Stimulated activated CD8-positive, alpha-beta memory T cell treated with anti-CD3 and anti-CD28 coated beads, Interleukin-15, amount 100 ng/mL, for 48 hours (primary cell): ENCODE measurements at places on chromosomes 6 and 20.

- no peak for DNase-seq
Measured at GRCh38 chr6:11702089-11702488, 76.5 kb downstream of the ADTRP start.

GRCh38 chr6:170107606-170108222, 183.2 kb downstream of the DLL1 start:
- no peak for DNase-seq

DNA sequence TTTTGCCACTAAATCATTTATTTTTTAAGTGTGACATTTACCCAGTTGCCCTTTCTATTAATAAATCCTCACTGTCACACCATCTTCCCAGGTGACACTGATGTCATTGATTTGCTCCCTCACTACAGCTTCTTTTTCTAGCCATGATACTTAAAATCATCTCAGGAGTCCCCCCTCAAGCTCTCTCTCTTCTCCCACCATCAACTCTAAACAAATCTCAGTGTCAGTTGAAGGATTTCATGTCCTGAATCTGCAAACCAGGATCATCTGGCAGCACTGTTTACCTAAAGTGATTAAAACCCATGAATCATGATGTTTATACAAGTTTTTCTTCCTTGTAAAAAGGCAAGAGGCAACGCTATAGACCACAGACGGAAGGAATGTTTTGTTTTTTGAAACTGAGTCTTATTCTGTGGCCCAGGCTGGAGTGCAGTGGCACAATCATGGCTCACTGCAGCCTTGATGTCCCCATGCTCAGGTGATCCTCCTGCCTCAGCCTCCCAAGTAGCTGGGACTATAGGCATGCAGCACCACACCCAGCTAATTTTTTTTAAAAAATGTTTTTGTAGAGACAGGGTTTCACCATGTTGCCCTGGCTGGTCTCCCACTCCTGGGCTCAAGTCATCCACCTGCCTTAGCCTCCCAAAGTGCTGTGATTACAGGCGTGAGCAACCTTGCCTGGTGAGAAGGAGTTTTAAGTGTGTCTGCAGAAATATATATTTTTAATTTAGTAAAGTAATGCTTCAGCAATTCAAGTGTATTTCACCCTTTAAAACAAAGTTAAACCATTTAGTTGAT, 30.1 kb upstream of the SH3BGRL2 start:
- DNase-seq, result no peak

DNA sequence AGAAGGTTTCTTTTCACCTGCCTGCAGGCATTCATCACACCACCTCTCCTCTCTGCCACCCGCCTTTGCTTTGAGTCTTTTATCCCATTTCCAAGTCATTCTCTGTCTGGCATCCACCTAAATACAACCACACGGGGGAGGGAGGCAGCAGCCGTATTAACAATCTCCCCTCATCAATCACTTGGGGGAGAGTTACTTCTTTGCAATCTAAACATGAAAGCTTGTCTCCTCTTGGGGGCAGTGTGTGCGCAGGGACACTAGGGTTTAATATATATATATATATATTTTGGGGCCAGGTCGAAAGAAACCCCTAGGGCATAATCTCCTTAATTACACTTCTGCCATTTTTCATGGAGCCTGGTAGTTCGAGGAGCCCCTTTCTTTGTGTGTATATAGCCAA, 214.5 kb downstream of the TSHZ2 start:
- DNase-seq, result no peak

DNA sequence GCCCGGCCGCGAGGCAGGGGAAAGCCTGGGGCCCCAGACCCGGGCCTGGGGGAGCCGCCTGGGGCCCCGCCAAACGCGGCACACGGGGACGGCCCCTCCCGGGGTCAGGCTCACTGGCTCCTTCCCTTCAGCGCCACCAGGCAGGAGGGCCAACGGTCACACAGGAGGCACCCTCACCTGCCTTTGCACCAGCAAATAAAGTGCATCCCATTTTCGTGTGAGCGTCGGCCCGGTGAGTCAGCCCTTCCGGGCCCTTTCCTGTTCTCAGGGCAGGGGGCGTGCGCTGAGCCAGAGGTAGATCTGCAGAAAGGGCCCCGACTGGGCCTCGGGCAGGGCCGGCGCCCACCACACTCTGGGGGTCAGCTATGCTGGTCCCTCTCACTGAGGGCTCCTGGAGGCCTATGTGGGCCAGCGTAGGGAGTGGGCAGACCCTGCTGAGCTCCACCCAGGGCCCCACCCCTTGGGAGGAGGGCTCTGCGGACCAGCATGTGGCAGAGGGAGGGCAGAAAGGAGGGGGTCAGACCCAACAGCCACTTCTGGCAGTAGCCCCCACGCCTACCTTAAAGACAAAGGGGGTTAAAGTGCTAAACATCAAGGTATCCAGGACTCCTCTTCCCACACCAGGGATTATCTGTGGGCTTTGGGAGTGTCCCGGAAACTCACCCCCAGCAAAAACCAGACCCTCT, 931 bp upstream of the UCKL1 start:
- DNase-seq, result peak; percentile 60

GRCh38 chr6:152532556-152533422, 104.4 kb downstream of the SYNE1 start:
- DNase-seq, result no peak

DNA sequence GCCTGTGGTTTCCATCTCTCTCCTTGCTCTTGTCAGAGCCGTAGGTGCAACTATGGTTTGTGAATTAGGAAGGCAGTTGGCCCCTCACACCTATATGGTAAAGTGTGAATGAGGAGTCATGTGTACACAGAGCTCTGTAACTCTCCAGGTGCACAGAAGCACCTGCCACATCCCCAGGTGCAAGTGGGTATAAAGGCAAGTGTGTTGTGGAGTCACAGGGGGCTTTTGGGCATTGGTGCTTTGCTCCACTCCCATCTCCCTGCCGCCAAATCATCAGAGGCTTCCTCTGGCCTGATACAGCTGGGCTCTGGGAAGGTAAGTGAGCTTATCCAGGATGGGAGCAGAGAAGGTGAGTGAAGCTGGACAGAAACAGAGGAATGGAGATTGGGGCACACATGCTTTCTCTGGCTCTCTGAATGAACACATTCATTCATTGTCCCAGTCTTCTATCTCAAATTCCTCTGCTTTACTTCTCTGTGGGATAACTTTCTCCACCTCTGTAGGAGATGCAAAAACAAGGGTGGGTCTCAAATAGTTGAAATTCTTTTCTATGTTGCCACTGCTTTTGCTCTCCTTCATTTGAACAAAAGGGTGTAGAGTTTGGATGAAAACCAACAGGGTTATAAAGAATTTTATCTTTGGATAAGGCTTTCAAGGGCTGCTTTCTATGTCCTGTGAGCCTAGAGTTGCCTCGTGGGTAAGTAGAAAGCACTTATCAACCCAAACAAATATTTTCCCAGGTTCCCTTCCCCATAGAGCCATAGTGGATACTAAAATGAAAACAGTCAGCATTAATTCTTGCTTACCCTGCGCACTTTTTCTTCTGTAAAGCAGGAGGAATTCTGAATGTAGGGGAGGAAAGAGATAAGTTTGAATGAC, 45.0 kb upstream of the RIPOR2 start:
- no peak for DNase-seq

DNA sequence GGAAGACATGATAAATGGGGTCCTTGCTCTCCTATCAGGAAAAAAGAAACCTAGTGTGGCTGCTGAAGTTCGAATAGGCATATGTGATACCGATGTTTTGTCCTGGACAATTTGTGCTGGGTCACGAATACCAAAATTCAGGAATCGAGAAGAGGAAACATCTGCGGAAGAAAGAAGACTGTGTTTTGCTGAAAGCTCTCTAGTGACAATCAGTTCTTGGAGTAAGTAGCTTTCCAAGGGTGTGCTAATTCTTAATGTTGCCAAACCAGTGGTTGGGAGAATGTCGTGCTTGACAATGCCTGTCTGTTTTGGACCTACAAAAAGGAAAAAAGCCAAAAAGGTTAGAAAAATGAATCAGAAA, 956.1 kb downstream of the PHF3 start:
- no peak for DNase-seq

GRCh38 chr20:46176739-46177378, 58.7 kb downstream of the CD40 start:
- DNase-seq, result no peak

DNA sequence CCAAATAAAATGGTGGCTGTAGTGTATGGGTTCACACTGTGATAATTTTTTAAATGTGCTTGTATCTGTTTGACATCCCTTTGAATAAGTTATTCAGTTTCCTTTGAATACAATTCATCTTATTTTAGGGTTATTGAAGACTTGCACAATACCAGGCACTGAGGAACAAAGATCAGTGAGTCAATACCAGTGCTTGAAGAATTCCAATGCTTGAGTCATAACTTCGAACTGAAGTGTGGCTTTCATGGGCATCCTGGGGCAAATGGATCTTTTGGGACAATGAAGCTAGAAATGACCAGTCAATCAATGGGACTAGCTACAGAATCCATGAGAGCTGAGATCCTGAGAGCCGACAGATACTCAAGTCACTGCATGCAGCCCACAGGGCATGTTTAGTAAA, 349.9 kb upstream of the FLRT3 start:
- no peak for DNase-seq

- no peak for DNase-seq
Measured at GRCh38 chr6:6781172-6781872, 192.8 kb downstream of the LY86 start.

- no peak for DNase-seq
Measured at GRCh38 chr6:124770784-124771183, 191.5 kb upstream of the RNF217 start.

- DNase-seq, result no peak
Measured at GRCh38 chr6:157644043-157644810, 178.8 kb upstream of the SNX9 start.

GRCh38 chr6:166864333-166864732, 92.0 kb downstream of the RNASET2 start:
- DNase-seq, result no peak

- no peak for DNase-seq
Measured at GRCh38 chr6:4377603-4378002, 242.2 kb upstream of the ECI2 start.

GRCh38 chr20:14801591-14802325, 464.3 kb upstream of the FLRT3 start:
- no peak for DNase-seq

- no peak for DNase-seq
Measured at GRCh38 chr20:45949542-45950329, 15.3 kb downstream of the PCIF1 start.

DNA sequence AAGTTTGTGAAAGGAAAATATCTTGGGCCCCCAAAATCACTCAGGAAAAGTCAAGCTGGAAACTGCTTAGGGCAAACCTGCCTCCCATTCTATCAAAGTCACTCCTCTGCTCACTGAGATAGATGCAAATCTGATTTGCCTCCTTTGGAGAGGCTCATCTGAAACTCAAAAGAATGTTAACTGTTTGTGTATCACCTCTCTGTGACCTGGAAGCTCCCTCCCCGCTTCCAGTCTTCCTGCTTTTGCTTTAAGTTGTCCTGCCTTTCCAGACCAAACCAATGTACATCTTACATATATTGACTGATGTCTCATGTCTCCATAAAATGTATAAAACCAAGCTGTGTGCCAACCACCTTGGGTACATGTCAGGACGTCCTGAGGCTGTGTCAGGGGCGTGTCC, 331.4 kb upstream of the QKI start:
- DNase-seq, result no peak

DNA sequence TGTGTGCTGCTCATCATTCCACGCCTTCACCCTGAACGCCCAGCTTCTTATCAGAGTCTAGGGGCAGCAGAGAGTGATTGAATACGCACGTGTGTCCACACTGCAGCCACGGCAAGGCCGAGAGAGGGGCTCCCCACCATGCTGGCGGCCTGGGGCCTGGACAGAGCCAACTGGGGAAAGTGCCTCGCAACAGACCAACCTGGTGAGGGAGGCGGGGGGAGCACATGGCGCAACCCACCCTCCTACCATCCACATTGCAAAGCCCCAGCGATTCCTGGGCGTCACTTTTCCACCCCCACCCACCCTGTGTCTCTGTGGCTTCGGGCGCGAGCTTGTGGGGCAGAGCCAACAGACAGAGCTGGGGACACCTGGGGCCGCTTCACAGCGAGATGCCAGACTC, 66.4 kb upstream of the DUSP22 start:
- no peak for DNase-seq

GRCh38 chr6:166411721-166412151, 29.0 kb upstream of the MPC1 start:
- no peak for DNase-seq

DNA sequence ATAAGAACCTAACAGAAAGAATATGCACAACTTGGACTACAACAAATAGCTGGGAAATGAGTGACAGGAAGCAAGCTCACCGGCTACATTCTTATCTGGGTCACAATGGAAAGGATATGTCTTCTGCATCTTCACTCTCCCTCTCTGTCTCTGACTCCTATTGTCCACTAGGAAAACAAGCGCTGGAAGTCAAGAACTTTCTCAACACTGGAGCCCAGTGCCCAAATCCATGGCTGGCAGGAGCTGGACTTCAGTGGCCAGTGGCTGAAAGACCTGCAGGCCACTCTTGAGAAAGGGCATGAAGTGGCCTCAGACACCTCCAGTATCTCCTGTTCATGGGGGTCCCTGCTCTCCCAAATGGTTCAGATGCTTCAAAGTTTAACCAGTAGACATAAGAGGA, 62.0 kb downstream of the FAM50B start:
- DNase-seq, result no peak

DNA sequence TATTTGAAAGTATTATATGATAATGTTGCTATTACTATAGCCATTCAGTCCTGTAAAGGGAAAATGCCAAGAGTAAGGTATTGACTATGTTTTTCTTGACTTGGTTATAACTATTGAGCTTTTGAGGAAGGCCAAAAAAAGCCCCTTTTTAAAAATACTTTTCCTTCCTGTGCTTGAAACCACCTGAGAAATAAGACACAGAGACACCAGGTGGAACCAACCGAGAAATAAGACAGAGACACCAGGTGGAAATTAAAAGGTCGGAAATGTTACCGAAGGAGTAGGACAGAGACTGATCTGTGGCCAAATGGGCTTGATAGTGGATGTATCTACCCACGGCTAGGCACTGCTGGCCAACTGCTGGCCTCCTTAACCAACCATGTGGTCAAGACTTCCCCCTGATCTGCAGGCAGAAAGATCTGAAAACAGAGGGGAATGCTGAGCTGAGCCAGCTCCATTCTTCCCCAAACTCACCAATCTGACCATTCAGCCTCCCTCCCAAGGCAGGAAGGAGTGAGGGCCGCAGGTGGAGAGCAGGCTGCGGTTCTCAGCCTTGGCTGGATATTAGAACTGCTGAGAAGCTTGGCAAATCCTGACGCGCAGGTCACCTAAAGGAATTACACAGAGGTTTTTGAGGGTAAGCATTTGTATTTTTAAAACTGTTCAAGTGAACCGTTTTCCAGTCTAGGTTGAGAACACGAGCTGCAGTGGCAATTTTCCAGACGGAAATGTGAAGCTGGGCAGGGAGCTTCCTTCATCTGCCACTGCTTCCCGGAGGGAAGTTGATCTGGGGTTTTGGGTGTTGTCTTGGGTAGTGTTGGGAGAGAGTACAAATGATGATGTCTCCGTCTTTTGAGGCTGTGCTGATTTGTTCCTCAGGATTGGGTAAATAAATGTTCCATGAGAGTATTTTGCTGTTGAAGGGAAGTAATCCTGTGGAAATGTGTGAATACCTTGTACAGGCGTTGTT, 121.7 kb upstream of the EXOC2 start:
- DNase-seq, result no peak
